ENCODE measurements at places on chromosomes 1 and 21.

GRCh38 chr1:169060919-169061639, 45.4 kb upstream of the ATP1B1 start:
- peaks cover 3% of the 10 kb centered on the region for H3K36me3 ChIP-seq
- H3K4me1 ChIP-seq, result no peaks in the 10 kb centered on the region
- no peak overlapping the region for H3K27ac ChIP-seq
- DNase-seq, result no peak
- peaks cover 11% of the 10 kb centered on the region for H3K27me3 ChIP-seq
- no peak overlapping the region for H3K4me3 ChIP-seq

- no peak for DNase-seq
- H3K4me3 ChIP-seq, result no peak overlapping the region
- peaks cover 58% of the 10 kb centered on the region for H3K27me3 ChIP-seq
- H3K4me1 ChIP-seq, result no peaks in the 10 kb centered on the region
- H3K27ac ChIP-seq, result no peak overlapping the region
Observed at GRCh38 chr1:39894884-39895495, 6.7 kb downstream of the MYCL start.

GRCh38 chr1:93980320-93981273, 71.4 kb upstream of the GCLM start:
- no peak for DNase-seq
- H3K4me1 ChIP-seq, result no peaks in the 10 kb centered on the region
- peaks cover 11% of the 10 kb centered on the region for H3K27me3 ChIP-seq
- no peak overlapping the region for H3K27ac ChIP-seq
- no peak overlapping the region for H3K4me3 ChIP-seq

GRCh38 chr21:43895196-43895595, 30.2 kb downstream of the AGPAT3 start:
- DNase-seq, result no peak
- no peak overlapping the region for H3K4me3 ChIP-seq
- peaks cover 44% of the 10 kb centered on the region for H3K4me1 ChIP-seq
- peaks cover 19% of the 10 kb centered on the region for H3K36me3 ChIP-seq
- no peak overlapping the region for H3K27ac ChIP-seq
- no peaks in the 10 kb centered on the region for H3K27me3 ChIP-seq

DNA sequence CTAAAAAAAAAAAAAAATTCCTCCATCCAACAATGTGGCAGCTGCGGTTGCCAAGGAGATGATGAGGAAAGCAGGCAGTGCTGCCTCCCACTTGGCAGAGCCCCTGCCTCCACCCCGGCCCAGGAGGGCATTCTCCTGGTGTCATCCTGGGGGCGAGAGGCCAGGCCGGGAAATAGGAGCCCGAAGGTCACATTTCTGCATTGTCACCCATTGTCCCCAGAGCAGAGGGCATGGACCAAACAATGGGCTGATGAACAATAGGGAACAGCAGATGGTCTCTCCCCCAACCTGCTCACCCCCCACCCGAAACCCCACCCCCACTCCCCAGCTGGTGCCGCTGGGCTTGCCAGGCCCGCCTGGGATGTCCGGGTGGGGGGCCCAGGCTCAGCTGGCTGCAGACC, 37.3 kb downstream of the CAMK2N1 start:
- peaks cover 36% of the 10 kb centered on the region for H3K27me3 ChIP-seq
- no peaks in the 10 kb centered on the region for H3K4me1 ChIP-seq
- H3K4me3 ChIP-seq, result no peak overlapping the region
- DNase-seq, result no peak
- no peak overlapping the region for H3K27ac ChIP-seq

DNA sequence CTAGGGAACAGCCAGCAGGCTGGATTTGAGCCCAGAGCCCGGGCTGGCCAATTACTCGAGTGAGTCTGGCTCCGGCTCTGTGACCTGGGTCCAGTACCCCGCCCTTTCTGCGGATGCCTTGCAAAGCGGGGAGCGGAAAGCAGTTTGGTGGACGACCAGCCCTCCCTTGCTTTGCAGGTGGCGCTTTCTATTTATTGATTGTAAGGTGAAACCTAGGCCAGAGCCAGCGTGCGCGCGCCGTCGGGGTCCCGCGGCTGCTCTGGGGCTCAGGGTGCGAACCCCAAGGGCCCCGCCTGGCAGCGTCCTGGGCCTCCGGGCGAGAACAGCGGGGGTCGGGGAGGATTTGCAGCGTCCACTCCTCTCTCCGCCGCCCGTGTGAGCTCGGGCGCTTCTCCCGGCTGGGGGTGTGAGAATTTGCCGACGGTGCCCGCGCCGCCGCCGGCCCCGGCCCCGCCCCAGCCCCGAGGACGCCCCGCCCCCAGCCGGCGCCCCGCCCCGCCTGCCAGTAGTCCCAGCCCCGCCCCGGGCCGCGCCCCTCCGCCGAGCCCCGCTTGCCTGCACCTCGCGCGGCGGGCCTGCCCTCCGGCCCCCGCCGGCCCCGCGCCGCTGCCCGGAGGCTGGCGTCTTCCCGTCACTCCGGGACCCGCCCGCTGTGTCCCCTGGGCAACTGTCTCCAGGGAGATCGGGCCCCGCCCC, 37.6 kb downstream of the PIK3CD start:
- DNase-seq, result peak; percentile 81
- H3K4me3 ChIP-seq, result peak overlapping the region; percentile 76
- peaks cover 61% of the 10 kb centered on the region for H3K4me1 ChIP-seq
- peaks cover 51% of the 10 kb centered on the region for H3K36me3 ChIP-seq
- H3K27me3 ChIP-seq, result no peaks in the 10 kb centered on the region
- H3K27ac ChIP-seq, result no peak overlapping the region

GRCh38 chr1:161379071-161379470, 11.4 kb upstream of the CFAP126 start:
- no peaks in the 10 kb centered on the region for H3K4me1 ChIP-seq
- DNase-seq, result no peak
- peaks cover 3% of the 10 kb centered on the region for H3K36me3 ChIP-seq
- H3K27me3 ChIP-seq, result no peaks in the 10 kb centered on the region
- H3K27ac ChIP-seq, result no peak overlapping the region

DNA sequence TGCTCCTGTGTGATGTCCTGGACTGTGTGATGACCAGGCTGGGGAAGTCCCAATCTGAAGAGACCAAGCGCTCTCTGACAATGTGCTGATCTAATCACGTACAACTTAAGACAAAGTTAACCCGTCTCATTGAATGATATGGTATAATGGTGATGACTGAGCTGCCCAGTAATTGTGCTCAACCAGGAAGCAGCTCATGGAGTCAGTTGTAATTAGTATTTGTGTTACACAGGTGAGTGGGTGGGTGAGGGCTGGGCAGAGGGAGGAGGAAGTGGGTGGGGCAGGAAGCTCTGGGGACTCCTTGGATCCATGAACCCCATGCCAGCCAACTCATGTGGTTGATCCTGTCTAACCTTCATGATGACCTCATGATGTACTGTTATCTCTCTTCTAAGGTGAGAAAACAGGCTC, 8.7 kb upstream of the ECE1 start:
- no peaks in the 10 kb centered on the region for H3K27me3 ChIP-seq
- no peak for DNase-seq
- peaks cover 44% of the 10 kb centered on the region for H3K4me1 ChIP-seq

- DNase-seq, result no peak
- no peak overlapping the region for H3K27ac ChIP-seq
- no peaks in the 10 kb centered on the region for H3K36me3 ChIP-seq
- H3K27me3 ChIP-seq, result peaks cover 34% of the 10 kb centered on the region
Observed at GRCh38 chr1:51139474-51139873, 37.4 kb downstream of the C1orf185 start.

DNA sequence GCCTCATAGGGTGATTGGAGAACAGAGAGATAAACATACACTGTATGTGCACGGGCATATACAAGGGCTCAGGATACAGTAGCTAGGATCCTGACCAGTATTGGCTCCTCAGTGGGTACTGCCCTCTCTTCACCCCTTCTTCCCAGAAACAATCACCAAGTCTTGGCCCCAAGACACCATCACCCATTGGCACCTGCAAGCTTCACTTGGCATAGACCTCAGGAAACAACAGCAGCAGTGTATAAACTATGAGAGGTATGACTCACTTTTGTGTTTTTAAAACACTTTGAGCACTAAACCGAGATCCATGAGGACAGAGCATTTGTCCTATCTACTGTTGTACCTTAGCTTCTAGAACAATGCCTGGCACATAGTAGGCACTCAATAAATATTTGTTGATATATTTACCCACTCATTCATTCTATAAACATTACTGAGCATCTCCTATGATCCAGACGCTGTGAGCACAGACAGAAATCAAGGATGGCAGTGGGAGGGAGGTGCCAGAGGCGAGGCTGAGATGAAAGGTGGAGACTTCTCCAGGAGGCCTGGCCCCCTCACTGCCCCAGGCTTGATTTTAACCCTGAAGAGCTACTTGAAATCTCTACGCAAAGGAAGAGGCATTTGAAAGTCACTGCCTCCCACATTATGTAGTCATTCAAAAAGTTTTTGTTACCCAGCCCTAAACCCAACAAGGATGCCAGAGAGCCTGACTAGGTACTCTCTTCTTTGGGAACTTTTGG, 95.2 kb downstream of the CAMK2N1 start:
- no peak overlapping the region for H3K4me3 ChIP-seq
- no peaks in the 10 kb centered on the region for H3K36me3 ChIP-seq
- H3K27me3 ChIP-seq, result peaks cover 85% of the 10 kb centered on the region
- no peaks in the 10 kb centered on the region for H3K4me1 ChIP-seq
- H3K27ac ChIP-seq, result no peak overlapping the region
- no peak for DNase-seq

All from effector memory CD8-positive, alpha-beta T cell (primary cell).